ENCODE measurements at places on chromosomes 6 and 20.

DNA sequence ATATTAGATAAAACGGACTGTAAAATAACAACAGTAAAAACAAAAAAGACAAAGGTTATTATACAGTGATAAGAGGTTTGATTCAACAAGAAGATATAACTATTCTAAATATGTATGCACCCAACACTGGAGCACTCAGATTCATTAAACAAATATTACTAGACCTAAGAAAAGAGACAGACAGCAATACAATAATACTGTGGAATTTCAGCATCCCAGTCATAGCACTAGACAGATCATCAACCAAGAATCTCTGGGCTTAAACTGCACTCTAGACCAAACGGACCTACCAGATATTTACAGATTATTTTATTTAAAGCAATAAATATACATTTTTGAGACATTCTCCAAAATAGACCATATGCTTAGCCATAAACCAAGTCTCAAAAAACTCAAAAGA is 263.8 kb downstream of the C6orf118 start:
- DNase-seq: no peak

- no peak for DNase-seq
Measured at GRCh38 chr20:62321521-62321948, 18.7 kb downstream of the ADRM1 start.

DNA sequence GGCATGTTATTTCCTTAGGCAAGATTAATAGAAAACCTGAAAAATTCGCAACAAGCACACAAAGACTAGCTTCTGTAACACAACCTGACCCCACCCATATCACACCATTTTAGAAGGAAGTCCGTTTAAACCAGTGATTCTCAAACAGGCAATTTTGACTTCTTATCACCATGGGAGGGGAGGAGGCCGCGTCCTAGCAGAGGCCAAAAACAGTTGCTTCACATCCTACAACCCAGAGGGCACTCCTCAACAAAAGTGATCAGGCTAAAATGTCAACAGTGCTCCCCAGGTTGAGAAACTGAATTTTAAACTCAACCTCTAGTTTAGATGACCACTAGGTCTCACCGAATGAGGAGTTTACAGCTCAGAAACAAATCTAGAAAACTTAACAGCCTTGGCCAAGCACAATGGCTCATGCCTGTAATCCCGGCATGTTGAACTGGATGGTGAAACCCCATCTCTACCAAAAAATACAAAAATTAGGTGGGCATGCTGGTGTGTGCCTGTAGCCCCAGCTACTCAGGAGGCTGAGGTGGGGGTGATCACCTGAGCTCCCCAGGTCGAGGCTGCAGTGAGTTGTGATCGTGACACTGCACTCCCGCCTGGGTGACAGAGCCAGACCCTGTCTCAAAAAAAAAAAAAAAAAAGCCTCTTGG is 3.4 kb downstream of the SNX5 start:
- no peak for DNase-seq

GRCh38 chr6:108733706-108734265 is 114.4 kb upstream of the ARMC2 start:
- no peak for DNase-seq

- peak; percentile 92 for DNase-seq
Measured at GRCh38 chr20:44692932-44693480, 22.2 kb upstream of the CCN5 start.
